ENCODE measurements at places on chromosomes 6 and 20.

GRCh38 chr20:56793916-56794315 is 164.8 kb downstream of the TFAP2C start:
- DNase-seq = no peak

DNA sequence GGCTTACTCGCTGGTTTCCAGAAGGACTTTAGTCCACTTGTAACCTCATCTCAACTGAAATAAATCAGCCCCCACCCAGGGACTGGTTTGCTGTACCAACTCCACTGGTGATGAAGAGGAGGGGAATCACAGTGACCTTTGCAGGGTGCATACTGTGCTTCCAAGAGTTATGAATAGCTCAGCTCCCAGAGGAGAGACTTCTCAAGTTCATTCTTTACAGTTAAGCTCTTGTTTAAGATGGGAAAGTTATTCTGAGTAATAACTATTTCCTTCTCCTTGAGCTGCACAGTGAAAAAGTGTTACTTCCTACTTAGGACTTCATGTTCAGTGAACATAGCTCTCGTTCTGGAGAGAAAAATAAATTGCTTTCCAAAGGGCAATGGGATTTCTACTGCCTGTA is 166.5 kb upstream of the ECI2 start:
- no peak for DNase-seq

DNA sequence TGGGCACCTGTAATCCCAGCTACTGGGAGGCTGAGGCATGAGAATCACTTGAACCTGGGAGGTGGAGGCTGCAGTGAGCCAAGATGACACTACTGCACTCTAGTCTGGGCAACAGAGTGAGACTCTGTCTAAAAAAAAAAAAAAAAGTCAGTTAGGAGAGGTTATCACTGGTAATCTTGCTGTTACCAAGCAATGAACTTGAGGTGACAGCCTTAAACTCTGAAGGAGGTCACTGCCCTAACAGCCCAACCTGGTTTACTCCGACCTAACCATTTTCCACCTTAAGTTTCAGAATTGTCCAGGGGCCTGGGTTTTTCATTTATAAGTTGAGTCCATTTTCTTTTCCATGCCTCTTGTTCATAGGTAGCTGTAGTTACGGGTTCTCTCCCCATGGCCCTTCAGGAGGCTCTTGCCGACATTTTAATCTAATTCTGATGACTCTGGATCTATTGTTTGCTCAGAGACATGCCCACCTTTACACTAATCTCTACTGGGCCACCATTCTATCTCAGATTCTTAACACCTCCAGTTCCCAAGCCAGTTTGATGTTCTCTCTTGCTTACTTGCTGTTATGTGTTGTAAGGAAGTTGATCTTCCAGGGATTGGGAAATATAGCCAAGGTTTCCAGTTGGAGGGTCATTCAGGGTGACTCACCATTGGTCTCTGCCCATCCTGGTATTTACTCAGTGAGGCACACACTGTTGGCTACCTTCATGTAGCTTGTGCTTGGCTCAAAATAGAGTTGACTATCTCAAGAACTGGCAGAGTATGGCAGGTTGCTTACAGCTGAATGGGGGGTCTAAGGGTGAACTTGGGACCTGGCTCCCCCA is 29.1 kb downstream of the SHLD1 start:
- no peak for DNase-seq

DNA sequence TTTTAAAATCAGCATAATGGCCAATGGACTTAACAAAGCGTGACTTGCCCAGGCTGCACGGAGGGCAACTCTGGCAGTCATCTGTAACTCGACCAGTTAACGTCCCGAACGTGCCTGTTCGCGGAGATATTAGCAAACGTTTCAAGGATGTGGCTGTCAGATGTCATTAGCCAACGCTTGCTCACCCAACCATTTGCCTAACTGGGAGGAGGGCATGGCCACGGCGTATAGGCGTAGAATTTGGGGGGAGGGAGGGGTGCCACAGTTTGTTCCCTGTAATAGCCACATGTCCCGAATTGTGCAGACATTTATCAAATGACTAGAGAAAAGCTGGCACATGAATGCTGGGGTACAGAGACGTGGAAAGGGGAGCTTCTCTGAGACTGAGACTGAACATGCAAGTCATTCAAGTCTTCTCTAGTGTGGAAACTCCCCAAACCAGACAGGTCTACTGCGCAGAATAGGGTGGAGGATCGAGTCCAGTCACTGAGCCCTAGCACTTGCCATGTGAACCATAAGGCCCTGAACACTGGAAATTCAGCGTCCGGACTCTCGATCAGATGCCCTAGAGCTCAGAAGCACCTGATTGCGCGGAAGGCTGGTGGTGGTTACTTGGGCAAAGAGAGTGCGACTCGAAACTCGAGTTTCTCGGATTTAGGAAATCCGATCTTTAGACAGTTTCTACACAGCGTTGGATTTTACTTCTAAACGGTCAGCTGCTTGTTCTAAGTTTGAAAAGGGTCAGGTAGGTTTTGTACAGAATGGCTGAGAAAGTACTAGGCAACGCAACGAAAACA is 32.6 kb downstream of the TFAP2B start:
- DNase-seq = no peak

GRCh38 chr20:6213311-6213710 is 90.5 kb upstream of the FERMT1 start:
- no peak for DNase-seq

DNA sequence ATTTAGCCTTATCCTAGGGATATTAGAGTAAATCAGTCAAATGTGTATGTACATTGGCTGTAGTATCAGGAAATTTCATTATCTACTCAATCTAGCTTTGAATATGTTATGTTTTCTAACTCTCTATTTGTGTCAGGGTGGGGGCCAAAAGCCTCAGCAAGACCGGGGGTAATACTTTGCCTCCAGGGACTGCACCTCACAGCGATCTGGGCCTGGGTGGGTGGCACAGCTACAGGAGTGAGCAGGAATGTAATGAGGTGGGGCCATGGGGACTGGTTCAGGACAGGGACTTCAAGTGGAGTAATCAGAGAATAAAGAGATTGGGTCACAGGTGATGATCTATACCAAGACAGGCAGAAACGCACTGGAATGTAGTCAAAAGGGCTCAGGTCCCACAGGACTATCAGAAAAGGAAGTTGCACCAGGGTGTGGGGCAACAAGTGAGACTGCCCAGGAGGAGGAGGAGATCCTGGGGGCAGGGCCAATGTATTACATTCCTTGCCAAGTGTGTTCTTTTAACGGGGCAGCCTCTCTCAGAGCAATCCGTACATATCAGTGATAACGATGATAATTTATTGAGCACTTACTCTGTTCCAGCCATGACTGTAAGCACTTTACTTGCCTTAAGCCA is 54.0 kb downstream of the PIGU start:
- DNase-seq = no peak

- peak; percentile 66 for DNase-seq
Measured at GRCh38 chr6:43851204-43851865, 81.3 kb downstream of the VEGFA start.

DNA sequence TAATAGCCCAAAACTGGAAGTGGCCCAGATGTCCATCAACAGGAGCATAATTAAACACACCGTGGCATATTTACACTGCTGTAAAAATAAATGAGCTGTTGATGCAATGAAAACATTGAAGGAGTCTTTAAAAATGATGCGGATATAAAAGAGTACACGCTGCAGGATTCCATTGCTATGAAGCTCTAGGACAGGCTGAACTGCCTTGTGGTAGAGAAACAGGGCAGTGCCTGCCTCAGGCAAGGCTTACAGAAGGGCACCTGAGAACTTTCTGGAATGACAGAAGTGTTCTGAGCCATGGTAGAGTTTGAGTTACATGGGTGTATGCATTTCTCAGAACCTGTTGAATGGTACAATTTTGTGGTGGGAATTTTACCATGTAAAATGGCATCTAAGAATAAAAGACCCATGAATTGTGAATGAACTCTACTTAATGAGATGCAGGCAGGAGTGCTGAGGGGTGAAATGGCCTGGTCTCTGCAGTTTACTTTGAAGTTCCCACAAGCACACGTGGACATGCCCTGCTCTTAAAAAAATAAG is 45.3 kb upstream of the RIN2 start:
- no peak for DNase-seq

DNA sequence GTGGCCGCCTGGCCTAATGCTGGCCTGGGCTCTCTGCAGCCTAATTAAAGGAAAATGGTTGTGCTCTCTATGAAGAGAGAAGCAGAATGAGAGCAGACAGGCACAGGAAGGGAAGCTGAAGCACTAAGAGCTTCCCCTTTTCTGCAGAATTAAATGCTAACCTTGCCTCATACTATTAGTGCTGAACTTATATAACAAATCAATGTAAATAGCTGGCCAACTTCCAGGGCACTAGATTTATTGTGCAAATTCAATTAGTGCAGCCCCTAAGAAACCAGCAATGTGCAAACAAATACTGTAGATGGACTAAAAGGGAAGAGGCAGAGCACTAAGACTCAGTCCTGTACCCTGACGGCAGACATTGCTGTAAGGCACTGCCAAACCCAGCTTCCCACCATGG is 36.1 kb upstream of the INSM1 start:
- no peak for DNase-seq

GRCh38 chr20:22684072-22684762 is 99.8 kb upstream of the FOXA2 start:
- peak; percentile 55 for DNase-seq

- DNase-seq = no peak
Measured at GRCh38 chr6:43511824-43512415, 1.8 kb upstream of the LRRC73 start.

DNA sequence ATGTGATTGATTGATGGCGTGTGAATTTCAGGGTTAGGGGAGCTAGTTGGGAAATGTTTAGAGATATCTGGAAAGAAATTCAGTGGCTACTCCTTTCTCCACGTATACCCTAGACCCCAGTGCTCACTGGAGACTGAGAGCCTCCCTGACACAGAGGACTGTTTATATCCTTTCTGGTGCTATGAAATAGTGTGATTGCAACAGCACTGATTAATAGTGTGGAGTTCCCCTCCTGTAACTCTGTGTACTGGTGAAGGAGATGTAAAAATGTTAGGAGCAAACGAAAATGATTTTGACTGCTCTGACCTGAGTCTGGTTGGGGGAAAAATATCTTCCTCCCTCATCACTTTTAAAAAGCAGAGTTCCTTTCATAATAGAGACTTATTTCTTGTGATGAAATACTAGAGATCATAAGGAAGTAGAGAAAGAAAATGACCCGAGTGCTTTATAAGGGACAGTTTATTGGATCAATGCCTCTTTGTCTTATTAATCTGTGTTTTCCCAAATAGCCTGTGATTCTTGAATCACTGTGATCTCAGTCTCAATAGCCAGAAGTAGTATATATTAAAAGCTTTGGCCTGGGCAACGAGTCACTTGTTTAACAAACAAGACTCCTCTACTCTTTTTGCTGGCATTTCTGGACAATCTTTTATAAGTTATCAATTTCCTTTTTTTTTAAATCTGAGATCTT is 92.3 kb downstream of the RNF182 start:
- no peak for DNase-seq

DNA sequence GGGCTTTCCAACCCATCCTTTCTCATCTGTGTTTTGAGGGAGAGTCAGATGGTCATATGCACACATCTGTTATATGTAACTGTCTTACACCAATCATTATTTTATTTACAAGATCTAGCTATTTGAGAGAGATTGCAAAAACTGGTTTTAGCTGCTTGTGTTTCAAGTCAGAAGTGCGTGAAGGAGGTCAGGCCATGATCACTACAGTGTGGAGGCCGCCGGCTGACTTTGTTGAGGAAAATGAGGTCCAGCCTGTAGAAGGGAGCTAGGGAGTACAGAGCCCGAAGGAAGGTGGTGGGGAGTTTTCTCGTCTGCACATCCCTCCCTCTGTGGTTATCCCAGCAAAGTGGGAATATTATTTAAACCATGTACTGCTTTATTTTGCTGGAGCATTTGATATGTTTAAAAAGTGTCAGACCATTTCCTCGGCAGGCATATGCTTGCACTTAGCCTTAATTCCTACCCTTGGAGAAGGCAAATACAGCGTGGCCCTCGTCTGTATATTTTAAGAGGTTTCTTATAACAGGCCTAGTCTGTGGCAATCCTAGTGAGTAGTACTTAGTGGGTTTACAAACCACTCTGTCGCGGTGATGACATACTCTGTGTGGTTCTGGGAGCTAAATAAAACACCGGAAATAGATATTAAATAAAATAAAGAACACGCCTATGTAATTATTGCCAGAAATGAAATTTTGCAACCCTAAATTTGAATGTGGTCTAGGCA is 95.6 kb downstream of the UST start:
- no peak for DNase-seq

- peak; percentile 55 for DNase-seq
Measured at GRCh38 chr20:56711018-56711417, 81.9 kb downstream of the TFAP2C start.

GRCh38 chr6:153081914-153082313 is 49.2 kb downstream of the RGS17 start:
- no peak for DNase-seq

GRCh38 chr6:158819977-158820622 is 932 bp upstream of the EZR start:
- DNase-seq = peak; percentile 10

DNA sequence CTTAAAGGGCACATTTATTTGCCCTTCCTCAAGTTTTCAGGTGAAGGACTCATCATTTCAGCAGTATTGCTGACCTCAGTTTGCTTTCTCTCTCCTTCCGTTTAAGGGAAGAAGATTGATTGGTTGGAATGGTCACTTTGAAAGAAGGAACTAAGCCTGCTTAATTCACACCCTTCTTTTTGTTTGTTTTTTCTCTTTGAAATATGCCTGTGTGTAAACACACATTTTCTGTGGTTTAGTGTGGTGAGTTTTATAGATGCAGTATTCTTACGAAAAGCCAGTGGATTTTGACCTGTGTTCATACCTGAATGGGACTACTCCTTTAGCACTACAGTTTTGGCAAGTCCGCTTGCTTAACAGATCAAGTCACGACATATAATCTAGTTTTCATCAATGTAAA is 548.8 kb upstream of the EPHA7 start:
- no peak for DNase-seq

DNA sequence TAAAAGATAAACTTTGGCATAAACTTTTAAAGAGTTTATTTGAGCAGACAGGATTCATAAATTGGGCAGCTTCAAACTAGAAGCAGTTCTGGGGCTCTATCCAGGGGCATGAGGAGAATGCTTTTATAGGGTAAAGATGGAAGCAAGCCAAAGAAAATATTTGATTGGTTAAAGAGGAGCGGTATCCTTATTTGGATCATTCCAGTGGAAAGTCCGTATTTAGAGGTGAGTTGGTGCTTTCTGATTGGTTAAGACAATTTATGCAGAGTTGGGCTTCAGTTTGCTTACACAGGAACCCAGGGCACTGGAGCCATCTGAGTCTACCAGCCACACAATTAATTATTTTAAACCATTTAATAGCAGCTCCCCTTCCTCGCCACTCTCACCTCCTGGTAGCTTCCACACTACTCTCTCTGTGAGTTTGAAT is 37.9 kb upstream of the RNF217 start:
- peak; percentile 45 for DNase-seq
